Spinal cord (tissue), 10 donors: ENCODE measurements at places on chromosomes 1 and 21. TPM values are rescaled to one million over a fixed set of nuclear protein-coding genes. Genes with fewer than 3 reads are reported as not detected.

GRCh38 chr1:15436881-15437442 lies 1.3 kb upstream of the CTRC start:
- DNase-seq, result peak; percentile 17

DNA sequence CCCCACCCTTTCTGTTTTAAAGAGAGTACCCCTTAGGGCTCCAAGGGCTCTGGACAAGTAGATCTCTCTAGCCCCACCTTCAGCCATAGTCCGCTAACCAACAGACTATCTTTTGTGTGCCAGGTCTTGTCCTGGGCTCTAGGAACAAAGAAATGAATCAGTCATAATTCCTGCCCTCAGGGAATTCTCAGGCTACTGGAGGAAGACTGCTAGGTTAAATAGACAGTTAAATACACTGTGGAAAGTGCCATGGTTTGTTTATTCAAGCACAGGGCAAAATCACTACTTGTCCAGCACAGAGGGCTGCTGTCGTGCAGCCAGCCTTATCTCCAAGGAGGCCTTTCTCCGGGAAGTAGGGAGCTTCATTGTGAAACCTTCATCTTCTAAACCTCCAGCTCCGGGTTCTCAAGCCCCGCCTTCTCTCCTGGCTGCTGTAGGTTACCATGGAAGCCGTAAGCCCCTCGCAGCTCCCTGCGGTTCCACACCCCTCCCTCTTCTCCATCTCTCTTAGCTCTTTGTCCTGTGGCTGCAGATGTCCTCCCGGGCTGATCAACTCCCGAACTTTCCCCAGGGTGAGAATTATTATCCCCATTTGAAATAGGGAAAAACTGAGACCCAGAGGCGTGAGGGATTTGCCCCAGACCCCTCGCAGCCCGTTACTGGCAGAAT lies 29.8 kb downstream of the SHISAL2A start:
- no peak for DNase-seq

The NUP210L gene
- 0.11 TPM for total RNA-seq

The AGBL4 gene
- total RNA-seq, result 5.1 TPM

The TMEM200B gene
- 19.3 TPM for total RNA-seq
